Hepatocyte (in vitro differentiated cells): ENCODE measurements at places on chromosomes 6 and 20. TPM values are rescaled to one million over a fixed set of nuclear protein-coding genes. Genes with fewer than 3 reads are reported as not detected.

ANKRD66 gene
- total RNA-seq, result not detected in 2 replicates

SIRT5 gene
- 12.8 and 12.9 TPM in 2 replicates for total RNA-seq

ZNFX1 gene
- total RNA-seq, result 13.0 and 13.9 TPM in 2 replicates

CST4 gene
- 0.23 and 0.52 TPM in 2 replicates for total RNA-seq

GRCh38 chr6:151024597-151024996 is 159.1 kb downstream of the MTHFD1L start:
- DNase-seq, result no peak

DNA sequence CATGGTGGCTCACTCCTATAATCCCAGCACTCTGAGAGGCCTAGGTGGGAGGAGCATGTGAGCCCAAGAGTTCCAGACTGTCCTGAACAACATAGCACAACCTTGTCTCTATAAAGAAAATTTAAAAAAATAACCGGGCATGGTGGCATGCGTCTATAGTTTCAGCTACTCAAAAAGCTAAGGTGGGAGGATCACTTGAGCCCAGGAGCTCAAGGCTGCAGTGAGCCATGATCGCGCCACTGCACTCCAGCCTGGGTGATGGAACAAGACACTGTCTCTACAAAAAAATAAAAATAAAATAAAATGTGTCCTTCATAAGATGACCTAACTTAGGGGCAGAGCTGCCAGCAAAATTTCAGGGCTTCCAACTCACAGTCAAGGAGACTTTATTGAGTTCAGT is 12.6 kb downstream of the ID4 start:
- no peak for DNase-seq

- DNase-seq, result peak; percentile 33
Measured at GRCh38 chr6:7727086-7727945, 1.4 kb downstream of the BMP6 start.

- DNase-seq, result no peak
Measured at GRCh38 chr20:48716086-48716485, 111.7 kb downstream of the PREX1 start.

GRCh38 chr20:16262594-16262993 is 310.7 kb downstream of the KIF16B start:
- DNase-seq, result no peak

- DNase-seq, result no peak
Measured at GRCh38 chr6:5763407-5763806, 243.3 kb downstream of the NRN1 start.

DNA sequence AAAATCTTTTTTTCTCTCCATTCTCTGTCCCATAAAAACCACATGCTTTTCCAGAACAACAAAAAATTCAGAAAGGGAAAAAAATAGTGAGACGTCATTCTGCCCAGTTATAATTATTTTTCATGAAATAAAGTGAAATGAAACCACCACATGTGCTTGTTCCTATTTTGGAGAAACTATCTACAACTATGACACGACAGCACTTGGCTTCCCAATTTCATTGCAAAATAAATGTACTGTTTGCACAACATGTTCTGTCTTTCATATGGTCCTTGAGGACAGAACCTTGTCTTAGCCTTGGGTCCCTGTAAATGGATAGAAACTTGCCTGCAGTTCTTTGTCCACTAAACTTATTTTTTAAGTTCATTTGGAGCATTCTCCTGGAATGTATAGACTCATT is 5.6 kb upstream of the MAN1A1 start:
- no peak for DNase-seq

DNA sequence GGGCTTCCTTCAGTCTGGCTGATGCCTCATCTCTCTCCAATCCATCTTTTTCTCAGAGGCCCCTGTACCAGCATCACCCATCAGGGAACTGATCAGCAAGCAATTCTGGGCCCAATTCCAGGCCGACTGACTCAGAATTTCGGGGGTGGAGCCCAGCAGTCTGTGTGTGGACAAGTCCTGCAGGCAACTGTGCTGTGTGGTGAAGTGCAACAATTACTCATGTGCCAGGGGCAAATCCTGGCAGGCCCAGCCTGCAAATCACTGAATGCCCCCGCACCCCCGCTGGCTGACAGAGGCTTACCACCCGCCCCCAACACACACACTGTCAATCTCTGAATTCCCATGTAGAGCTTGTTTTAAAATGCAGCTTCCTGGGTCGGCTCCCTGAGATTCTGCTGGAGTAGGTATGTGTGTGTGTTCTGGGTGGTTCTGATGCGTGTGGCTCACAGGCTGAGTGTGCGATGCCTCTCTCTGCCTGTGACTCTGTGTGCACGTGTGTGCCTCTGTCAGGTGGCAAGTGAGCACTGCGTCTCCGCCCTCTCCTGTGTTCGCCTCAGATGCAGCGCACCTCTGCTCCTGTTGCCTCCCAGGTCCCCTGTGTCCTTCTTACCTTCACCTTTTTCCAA is 45.4 kb downstream of the SSR1 start:
- DNase-seq, result peak; percentile 32

- peak; percentile 58 for DNase-seq
Measured at GRCh38 chr6:107116328-107116892, 1.1 kb upstream of the BEND3 start.

- DNase-seq, result peak; percentile 34
Measured at GRCh38 chr20:50794181-50794845, 548 bp upstream of the BCAS4 start.

DNA sequence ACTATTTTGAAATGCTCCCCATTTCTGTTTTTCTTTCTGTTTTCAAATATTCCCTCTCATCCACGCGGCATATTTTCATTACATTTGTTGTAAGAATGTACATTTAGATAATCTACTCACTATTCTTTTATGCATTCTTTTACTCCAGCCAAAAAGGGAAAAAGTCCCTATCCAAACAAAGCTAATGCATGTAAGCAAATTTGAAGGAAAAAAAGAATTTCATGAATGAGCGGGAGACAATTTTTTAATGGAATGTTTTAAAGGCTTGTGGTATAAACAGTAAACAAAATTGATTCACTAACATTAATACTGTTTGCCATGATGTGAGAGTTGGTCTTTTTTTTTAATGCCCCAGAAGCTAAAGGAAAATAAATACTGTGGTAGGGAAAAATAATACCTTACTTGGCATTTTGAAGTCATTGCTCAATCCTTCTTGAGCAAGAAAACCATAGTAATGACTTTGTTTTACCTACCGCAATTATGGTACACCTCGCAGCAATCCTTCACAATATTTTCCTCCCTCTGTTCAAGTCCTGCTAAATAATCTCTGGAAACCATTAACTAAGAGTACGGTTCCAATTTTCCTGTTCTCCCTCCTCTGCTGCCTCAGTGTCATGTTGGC is 79.0 kb downstream of the BACH2 start:
- no peak for DNase-seq

DNA sequence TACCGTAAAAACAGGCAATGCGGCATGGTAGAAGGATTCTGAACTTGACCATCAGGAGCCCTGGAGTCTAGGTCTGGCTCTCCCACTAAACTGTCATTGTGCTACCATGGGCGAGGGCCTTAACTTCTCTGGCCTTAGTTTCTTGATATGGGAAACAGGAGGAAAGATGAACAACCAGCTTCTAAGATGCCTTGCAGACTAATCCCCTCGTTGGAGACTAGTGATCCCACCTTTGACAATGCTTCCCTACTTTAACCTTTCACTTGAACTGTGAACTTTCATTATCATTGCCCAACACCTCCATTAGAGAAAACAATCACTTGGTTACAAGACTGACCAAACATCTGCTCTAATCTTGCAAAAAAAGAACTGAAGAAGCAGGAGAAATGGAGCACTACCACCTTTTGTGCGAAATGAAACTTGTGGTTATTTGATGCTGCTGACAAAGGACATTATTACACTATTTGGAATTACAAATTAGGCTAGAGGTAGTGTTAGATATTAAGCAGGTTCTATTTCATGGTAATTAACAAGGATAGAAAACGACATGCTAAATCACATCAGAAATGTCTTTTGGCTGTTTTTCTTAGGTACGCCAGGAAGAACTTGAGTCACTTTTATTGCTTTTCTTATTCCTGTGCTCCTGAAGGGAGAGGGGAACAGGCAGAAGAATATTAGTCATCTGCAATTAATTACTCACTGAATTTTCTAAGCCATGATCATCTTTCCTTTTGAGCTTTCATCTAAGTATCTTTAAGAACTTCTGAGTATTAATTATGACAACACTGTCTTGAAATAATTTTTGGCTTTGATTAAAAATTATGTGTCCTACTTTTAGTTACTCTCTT is 39.1 kb upstream of the ARHGAP18 start:
- DNase-seq, result no peak

DNA sequence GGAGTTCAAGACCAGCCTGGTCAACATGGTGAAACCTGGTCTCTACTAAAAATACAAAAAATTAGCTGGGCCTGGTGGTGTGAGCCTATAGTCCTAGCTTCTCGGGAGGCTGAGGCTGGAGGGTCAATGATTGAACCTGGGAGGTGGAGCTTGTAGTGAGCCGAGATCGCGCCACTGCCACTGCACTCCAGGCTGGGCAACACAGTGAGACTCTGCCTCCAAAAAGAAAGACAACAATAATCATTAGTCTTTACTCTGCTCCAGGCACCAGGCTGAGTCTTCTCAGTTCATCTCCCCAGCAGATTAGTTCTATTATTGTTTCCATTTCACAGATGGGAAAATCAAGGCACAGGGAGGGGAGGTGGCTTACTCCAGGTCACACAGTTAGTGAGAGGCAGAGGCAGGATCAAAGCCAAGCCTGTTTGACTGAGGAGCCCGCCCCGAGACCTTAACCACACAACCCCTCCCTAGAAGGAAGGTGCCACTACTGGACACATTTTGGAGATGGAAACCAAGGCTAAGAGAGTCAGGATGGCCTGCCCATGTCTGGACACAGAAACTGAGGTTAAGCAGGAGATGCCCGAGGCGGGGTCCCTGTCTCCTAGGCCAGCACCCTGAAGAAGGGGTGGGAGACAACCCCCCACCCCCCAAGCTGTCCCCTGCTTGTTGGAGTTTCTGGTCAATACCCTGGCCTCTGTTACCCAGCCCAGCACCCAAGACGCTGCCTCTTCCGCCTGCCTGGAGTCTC is 75.8 kb downstream of the CEBPB start:
- no peak for DNase-seq

- no peak for DNase-seq
Measured at GRCh38 chr6:109059571-109060021, 35.0 kb downstream of the SESN1 start.
